ENCODE measurements at places on chromosomes 11 and 22.

GRCh38 chr11:128297805-128298204, 289.6 kb downstream of the ETS1 start:
- no peak for DNase-seq

GRCh38 chr11:88689548-88690240, 352.2 kb upstream of the CTSC start:
- DNase-seq, result no peak

- DNase-seq, result no peak
These were observed 4.4 kb downstream of the TMEM258 start for GRCh38 chr11:61787928-61788491.

GRCh38 chr11:134951305-134951700, 539.3 kb upstream of the B3GAT1 start:
- DNase-seq, result no peak

DNA sequence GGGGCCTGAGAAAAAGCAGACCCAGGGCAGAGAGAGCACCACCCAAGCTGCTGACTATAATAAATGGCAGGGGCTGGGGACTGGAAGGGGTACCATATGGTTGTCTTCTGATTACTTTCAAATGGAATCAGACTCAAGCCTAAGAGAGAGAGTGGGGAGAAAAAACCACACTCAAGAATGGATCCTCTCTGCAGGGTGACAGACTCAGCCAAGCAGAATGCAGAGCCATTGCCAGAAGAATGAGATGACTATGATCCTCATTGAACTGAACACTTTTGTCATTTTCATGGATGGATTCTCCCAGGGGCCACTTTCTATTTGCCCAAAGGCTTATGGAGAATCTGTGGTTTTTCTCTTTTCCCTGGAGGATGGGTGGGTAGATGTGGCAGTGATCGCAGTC, 8.7 kb downstream of the UBASH3B start:
- no peak for DNase-seq

GRCh38 chr22:48837341-48837935, 990.2 kb downstream of the BRD1 start:
- DNase-seq, result no peak

GRCh38 chr22:36467946-36468345, 13.5 kb downstream of the TXN2 start:
- DNase-seq, result no peak

- no peak for DNase-seq
These were observed 933 bp upstream of the KRTAP5-10 start for GRCh38 chr11:71564430-71564829.

DNA sequence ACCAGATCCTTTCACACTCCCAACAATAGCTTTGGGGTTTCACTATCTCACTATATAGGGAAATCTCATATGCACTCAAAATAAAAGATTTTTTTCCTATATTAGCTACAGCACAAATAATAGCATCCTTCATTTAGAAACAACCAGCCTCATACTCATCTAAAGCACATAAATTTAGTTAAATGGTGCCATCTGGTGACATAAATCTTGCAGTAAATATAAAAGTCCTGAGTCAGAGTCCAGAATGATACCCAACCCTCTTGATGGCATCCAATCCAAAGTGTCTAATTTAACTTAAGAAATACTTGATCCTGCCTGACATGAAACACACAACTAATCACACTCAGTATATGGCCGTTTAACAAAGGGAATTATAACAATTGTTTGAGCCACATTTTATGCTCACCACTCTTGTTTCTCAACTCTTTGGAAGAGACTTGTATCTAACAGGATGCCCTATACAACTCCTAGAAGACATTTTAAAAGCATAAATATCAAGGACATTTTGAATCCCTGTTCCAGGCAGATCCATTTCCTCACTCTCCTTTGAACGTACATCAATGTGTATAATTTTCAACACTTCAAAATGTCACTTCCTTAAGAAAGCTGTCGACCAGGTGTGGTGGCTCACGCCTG, 36.2 kb downstream of the DLG2 start:
- DNase-seq, result no peak

Measured in stimulated activated CD4-positive, alpha-beta T cell treated with anti-CD3 and anti-CD28 coated beads, Interleukin-1b, Interleukin-23, amount 100 ng/mL, for 4 hours (primary cell).